ENCODE measurements at places on chromosomes 7 and 10.
A peak's percentile ranks its signal among the peaks of the same experiment; 100 is the strongest.

DNA sequence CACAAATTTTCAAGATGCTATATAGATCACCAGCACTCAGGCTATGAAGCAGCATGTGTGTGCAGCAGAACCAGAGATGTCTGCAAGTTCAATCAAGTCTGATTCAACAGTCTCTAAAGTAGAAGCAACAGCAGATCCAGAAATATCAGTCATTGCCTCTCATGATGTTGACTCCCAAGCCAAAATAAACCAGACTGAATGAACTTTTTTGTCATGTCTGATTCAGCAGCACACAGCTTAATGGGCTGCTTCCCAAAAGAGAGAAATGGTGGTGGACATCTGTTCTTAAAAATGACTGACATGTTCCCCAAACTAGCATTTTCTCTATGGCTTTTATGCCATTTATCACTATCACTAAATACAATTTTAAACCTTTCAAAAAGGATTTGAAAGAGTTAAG is 53.8 kb downstream of the TMEM26 start:
- DNase-seq = no peak

- no peak for DNase-seq
Observed at GRCh38 chr10:34018784-34019183, 684.3 kb upstream of the NRP1 start.

- DNase-seq = peak; percentile 26
Observed at GRCh38 chr10:11097686-11098085, 80.0 kb downstream of the CELF2 start.

DNA sequence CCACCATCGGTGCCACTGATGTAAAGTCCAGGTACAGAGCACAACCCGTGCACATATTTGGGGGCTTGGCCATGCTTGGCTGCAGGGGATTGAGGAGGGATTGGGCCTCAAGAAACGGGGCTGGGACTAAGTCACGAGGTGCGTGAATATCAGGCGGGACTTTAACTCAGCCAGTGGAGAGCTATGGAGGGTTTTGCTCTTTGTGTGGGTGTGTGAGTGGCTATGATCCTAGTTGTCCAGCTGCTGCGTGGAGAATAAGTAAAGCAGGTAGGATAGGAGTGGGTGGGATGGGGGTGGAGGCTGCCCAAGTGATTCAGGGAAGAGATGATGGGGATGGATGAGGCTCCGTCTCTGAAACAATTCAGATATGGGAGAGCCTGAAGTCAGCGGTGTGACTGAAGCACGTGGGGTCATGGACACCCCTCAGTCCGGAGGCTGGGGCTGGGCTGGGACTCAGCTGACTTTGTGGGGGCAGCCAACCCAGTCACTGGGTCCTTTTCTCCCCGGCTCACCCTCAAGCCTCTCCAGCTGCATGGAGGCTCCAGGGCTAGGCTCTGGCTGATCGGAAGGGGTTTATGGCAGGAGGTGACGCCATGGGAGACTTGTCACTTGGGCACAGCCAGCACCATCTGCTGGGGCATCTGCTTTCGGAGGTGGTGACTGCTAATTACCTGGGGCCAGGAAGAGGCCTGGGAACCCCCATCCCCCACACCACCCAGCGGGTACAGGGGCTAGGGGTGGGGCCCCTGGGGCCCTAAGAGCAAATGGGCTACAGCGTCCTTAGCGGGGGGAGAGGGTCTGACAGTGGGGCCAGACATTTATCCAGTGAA is 1.7 kb upstream of the LFNG start:
- DNase-seq = no peak

- no peak for DNase-seq
Observed at GRCh38 chr7:46215987-46216567, 295.0 kb upstream of the IGFBP3 start.

GRCh38 chr10:5575482-5576153 is 50.9 kb downstream of the CALML3 start:
- no peak for DNase-seq

GRCh38 chr10:43395571-43396060 is 13.4 kb downstream of the HNRNPF start:
- DNase-seq = peak; percentile 54

DNA sequence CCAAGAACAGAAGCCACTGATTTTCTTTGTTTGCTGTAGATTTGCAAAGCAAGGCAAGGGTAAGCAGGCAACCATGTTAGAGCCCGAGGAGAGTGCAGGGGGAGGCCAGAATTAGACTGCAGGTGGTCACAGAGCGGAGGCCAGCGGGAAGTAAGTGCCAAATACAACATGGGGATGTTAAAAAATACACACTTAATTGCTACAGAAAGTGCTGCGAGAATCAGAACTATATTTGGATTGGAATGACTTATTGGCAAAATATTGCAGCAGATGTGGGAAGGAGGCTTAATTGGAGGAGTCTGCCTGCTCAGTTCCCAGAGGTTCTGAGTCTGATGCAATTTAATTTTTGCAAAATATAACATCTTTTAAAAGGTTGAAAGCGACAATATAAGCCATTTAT is 49.7 kb upstream of the ADCY1 start:
- DNase-seq = no peak

DNA sequence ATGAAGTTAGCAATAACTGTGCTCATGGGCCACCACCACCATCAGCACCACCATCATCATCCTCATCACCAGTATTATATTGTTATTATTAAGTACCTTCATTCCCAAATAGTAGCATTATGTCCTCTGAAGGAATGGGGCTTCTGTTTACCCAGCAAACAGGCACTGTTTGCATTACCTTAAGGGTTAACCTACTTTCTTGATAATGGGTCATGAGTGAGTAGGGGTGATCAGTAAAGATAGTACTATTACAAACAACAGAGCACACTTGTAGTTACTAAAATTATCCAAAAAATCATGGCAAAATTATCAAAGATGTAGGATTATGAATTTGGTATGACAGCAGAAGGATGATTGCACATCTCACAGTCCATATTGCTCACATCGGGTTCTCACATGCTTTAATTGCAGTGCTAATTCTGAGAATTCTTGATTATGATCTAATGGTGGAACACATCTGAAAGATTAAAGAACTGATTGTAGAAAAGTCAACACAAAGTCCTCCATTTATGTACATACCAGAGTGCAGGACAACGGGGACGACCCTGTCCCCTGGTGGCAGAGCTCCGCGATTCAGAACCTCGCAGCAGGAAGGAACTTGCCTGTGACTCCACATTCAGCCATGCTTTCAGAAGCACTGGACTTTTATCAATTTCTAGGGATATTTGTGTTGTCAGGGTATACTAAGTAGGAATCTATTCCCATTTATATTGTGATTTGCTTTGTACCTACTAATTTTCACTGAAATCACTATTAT is 31.0 kb downstream of the PDE1C start:
- no peak for DNase-seq

DNA sequence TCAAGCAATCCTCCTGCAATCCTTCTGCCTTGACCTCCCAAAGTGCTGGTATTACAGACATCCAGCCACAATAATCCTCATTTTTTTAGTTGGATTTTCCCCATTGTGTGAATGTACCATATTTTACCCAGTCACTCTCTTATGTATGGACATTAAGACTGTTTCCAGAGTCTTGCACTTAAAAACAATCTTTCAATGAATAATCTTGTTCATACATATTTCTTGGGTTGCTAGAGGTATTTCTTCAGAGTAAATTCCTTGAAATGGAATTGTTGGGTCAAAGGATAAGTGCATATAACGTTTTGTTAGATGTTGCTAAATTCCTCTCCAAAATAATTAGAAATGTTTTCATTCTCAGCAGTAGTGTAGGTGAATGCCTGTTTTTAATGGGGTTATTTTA is 283.1 kb upstream of the KAT6B start:
- no peak for DNase-seq

- DNase-seq = no peak
Observed at GRCh38 chr7:108211382-108212201, 81.4 kb upstream of the LAMB4 start.

GRCh38 chr7:2930310-2931033 is 86.4 kb upstream of the GNA12 start:
- DNase-seq = no peak

DNA sequence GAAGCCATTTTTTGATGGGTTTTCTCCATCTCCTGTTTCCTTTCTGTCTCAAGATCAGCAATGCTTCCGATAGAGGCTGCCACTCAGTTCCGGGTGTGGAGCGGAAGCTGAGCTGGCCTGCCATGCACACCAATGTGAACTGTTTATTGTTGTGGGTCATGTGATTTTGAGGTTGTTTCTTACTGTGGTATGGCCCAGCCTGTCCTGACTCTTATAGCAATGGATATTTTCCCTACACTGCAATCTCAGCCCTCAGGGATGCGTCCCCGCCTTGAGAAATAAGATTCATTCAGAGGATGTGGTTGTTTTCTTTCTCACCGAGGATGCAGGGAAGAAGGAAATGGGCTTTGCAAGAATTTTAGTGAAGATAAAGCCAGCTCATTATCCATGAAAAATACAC is 134.7 kb downstream of the PFKFB3 start:
- DNase-seq = no peak

DNA sequence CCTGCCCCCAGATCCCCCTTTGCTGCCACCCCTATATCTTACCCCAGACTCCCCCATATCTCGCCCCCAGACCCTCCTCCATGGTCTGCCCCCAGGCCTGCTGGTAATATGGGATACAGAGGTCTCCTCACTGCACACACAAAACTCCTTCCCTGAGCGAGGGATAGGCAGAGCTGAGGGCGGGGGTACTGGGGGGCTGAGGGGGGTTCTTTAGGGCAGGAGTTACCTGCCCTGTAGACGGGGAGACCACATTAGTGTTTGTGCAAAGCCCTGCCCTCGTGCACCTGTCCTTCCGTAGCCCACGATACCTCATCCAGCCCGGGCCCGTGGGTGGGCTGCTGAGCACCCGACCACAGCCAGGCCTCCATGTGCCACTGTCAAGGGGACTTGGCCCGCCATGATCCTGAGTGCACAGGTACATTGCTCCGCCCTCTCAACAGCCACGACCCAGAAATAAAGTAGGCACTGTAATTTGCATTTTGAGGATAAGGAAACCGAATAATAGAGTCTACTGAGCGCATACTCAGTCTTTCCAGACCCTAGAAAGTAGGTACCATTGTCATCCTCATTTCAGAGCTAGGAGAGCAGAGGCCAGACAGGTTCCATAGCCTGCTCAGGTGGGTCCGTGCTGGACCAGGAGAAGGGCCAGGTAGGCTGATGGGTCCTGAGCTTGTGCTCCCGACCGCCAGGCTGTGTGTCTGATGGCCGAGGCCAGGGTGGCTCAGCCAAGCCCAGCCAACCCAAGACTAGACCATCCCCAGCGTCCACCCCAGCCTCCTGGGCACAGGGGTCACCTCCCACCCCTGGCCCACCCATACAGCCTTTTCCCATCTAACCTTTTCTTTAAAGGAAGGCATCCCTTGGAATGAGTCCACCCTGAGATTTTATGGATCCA is 115.2 kb downstream of the LHPP start:
- no peak for DNase-seq

- peak; percentile 34 for DNase-seq
Observed at GRCh38 chr7:150378115-150378852, 846 bp upstream of the ZNF775 start.

- no peak for DNase-seq
Observed at GRCh38 chr7:88485821-88486220, 179.1 kb upstream of the STEAP4 start.

DNA sequence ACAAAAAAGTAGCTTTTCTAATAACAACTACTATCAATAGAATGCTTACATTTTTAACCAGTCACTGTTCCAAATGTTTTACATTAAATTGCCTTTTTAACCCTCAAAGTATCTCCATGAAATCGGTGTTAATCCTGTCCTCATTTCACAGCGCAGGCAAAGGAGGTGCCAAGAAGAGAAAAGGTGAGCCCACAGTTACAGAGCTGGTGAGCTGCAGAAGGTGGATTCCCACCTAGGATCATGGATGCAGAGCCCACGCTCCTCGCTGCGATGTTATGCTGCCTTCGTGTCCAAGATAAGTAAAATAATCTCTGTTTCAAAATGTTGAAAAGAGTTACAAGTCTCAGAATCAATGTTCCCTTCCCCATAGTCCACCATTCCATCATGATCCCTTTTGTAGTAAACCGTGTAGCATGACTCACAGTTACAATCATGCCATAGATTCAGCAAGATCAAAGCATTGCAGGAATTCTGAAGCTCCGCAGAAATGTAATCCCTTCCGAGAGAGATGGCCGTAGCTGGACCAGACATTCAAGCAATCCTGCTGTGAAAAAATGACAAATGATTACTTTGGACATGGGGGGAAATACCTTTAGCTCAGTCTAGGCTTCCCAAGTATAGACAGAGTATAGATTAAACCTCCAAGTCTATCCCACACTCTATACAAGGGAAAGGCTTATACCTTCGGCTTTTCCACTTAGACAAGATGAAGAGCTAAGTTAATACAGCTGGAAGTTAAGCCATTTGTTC is 394.7 kb upstream of the AKR1E2 start:
- no peak for DNase-seq

GRCh38 chr7:43072530-43072929 is 39.9 kb upstream of the HECW1 start:
- DNase-seq = no peak

- DNase-seq = peak; percentile 77
Observed at GRCh38 chr10:71708301-71708703, 11.3 kb downstream of the C10orf105 start.

- DNase-seq = no peak
Observed at GRCh38 chr7:114026486-114027089, 107.8 kb upstream of the PPP1R3A start.

- no peak for DNase-seq
Observed at GRCh38 chr10:69367469-69367868, 49.2 kb downstream of the TACR2 start.

GRCh38 chr7:102285540-102286236 is 980 bp upstream of the SH2B2 start:
- no peak for DNase-seq

DNA sequence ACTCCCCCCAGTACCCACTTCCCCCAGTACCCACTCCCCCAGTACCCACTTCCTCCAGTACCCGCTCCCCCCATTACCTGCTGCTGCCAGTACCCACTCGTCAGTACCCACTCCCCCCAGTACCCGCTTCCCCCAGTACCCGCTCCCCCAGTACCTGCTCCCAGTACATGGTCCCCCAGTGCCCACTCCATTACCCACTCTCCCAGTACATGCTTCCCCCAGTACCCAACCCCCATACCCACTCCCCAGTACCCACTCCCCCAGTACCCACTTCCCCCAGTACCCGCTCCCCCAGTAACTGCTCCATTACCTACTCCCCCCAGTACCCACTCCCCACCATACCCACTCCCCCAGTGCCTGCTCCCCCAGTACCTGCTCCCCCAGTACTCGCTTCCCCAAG is 550.6 kb downstream of the DNAJB6 start:
- DNase-seq = no peak

- DNase-seq = no peak
Observed at GRCh38 chr7:31997423-31997822, 72.8 kb downstream of the PDE1C start.

GRCh38 chr7:71229148-71229547 is 97.2 kb downstream of the GALNT17 start:
- DNase-seq = no peak

- no peak for DNase-seq
Observed at GRCh38 chr10:95343573-95343972, 52.8 kb upstream of the PDLIM1 start.

DNA sequence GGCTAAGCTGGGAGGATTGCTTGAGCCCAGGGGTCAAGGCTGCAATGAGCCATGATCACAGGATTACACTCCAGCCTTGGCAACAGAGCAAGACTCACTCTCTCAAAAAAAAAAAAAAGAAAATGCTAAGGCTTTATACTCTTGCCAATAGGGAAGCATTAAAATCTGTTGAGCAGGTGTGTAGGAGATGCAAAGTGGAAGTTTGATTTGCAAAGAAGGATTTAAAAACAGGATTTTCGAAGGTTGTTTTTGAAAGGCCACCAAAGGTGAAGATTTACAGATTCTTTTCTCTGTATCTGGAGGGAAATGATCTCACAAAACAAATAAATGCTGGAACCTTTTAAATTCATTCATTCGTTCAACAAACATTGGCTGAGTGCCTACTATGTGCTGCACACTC is 8.6 kb upstream of the PDE1C start:
- DNase-seq = no peak
